Hindlimb muscle (tissue), 1 donor: ENCODE measurements at places on chromosomes 5 and 9.

DNA sequence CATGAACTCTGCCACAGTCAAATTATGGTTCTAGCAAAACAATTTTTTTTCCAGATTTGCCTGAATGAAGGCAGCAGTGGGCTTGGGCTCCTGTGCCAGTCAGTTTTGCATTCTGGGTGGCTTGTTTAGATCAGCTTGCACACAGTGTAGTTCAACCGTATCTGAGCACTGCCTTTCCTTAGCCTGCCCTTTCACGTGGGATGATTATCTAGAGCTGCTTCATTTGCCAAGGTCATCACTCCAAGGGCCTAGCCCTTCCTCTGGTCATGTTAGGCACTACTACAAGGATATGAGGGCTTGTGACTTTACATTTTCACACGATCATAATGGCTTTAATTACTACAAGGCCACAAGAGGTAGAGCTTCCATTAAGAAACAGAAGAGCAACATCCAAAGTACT is 150.6 kb upstream of the EFNA5 start:
- no peak for DNase-seq

DNA sequence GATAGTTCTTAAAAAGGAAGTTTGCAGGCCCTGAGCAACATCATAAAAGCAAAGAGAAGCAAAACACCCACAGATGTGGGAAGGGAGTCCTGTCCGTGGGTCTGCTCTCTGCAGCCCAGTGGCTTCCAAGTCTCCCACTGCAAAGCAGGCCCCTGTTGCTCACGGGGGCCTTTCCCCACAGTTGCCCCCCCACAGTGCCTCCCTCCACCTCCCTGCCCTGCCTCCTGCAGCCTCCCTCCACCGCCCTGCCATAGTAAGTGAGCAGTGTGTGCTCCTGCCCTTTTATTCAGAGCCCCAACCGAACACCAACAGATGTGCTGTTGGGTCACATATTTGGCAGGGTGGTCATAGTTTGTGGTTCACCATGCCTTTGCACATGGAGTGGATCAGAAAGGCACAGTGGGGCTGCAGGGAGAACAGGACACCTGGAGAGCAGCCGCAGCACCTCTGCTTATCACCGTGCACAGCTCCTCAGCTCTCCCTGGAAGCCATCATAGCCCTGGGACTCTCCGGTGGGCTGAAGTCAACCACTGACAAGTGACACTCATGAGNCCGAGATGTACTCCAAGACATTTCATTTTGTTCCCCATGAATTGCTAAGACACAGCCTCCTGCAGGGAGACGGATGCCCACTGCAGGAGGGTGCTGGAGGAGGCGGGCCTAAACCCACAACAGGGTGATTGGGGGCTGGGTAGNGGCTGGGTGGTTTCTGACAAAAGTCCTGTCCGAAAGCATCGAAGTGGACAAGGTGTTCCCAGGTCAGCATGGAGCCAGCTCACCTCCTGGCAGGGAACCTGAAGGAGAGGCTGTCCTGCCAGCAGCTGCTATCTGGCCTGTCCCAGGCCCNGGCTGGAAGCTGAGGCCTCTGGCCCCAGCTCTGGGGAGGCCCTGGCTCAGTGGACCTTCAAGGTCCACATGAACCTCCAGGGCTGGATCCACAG is 278.9 kb downstream of the GADD45G start:
- no peak for DNase-seq

- DNase-seq, result no peak
Observed at GRCh38 chr5:59728356-59728755, 165.2 kb downstream of the PDE4D start.

DNA sequence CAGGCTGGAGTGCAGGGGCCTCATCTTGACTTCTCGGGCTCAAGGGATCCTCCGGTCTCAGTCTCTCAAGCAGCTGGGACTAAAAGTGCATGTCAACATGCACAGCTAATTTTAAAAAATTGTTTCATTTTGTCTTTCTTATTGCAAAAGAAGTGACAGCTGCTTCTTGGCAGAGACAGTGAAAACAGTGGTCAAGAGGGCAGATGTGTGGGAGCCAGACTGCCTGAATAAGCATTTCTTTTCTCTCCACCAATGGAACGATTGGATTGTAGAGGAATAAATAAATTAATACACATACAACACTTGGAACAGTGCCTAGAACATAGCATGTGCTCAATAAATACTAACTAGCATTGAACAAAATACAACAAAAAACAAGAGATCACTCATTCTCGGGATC is 27.4 kb upstream of the KIF4B start:
- DNase-seq, result no peak

DNA sequence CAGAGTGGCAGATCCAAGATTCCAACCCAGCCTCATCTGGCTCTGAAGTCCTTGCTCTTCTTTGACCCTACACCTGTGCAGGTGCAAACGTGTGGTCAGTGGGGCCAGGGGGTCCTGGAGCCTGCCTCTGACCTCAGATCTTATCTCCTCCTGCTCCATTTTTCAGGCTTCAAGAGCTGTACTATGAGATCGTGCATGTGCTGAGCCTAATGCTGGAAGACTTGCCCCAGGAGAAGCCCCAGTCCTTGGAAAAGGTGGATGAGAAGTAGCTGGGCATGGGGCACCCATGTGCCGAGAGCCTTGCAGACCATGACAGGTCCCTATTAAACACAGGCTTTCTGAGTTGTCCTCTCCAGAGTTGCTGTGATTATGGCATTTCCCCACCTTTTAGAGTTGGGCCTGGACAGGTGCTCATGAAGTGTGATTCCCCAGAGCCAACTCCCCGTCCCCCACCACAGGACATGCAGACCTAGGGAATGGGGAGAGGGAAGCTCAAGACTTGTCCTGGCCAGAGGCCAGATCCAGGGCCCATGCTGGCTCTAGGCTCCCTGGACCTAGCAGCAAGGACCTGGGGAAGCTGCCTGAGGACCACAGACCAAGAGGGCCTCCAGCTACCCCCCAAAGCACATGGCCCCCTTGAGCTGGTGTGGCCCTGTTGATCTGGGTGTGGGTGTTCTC is 22.5 kb downstream of the PITX1 start:
- no peak for DNase-seq

GRCh38 chr9:17578911-17579793 is at the start of gene SH3GL2:
Gene SH3GL2 (plus strand): TSS chr9:17579066.
- DNase-seq, result peak; percentile 11

- DNase-seq, result no peak
Observed at GRCh38 chr9:127050591-127051001, 71.8 kb downstream of the ANGPTL2 start.

DNA sequence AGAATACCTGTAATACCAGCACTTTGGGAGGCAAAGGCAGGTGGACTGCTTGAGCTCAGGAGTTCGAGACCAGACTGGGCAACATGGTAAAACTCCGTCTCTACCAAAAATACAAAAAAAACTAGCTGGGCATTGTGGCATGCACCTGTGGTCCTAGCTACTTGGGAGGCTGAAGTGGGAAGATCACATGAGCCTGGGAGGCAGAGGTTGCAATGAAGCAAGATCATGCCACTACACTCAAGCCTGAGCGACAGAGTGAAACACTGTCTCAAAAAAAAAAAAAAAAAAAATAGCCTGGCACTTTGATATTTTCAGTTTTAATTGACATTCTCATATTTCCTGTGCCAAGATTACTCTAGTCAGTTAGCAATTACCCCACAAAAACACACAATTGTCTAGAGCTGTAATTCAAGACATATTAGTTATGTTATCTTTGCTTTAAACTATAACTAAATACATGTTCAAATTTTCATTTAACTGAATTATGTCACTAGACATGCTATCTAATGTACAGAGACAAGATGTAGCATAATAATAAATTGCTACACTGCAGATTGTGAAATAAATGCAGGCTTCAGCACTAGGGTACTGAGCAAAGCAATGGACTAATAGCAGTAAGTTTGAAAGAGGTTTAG is 378.2 kb upstream of the GRAMD2B start:
- no peak for DNase-seq

GRCh38 chr9:78144663-78145377 is 91.1 kb upstream of the CEP78 start:
- DNase-seq, result no peak

DNA sequence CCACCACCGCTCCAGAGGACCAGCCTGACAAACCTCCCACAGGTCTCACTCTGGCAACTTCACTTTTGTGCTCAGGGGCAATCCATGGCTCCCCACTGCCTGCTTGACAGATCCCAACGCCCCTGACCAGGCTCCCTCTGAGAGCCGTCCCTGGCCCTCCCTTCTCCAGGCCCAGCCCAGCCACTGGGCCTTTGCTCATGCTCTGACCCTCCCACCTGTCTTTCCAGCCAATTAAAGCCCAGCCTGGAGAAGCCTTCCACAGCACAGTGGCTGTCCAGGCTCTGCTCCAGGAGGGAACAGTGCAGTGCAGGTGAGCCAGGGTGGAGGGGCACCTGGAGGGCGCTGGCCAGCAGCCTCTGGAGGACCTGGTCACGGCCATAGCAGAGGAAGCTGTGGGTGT is 3.3 kb downstream of the ENTPD2 start:
- DNase-seq, result no peak

DNA sequence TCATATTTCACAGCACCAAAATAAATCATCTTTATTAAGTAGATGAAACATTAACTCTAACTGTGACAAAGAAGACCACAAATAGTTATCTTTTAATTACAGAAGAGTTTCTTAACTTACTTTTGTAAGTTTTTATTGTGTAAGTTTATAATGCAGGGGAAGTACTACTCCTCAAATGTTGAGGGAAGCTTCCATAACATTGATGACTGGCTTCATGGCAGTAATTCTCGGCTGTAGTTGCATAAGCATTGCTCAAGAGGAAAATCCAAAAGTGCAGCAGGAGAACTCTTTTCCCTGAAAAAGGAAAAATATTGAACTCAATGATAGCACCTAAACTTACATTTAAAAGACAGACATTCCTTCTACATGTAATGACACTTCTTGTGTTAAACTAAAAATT is 4.6 kb downstream of the TSLP start:
- no peak for DNase-seq
